ENCODE measurements at places on chromosomes 3 and 15.
A peak's percentile ranks its signal among the peaks of the same experiment; 100 is the strongest.

- peak; percentile 51 for DNase-seq
Observed at GRCh38 chr3:187976365-187976900, 177.5 kb upstream of the LPP start.

- DNase-seq, result no peak
Observed at GRCh38 chr3:2978977-2979732, 131.0 kb downstream of the IL5RA start.

- peak; percentile 43 for DNase-seq
Observed at GRCh38 chr3:99172736-99173657, 271.5 kb upstream of the DCBLD2 start.

- peak; percentile 33 for DNase-seq
Observed at GRCh38 chr15:78979456-78980320, 34.8 kb upstream of the CTSH start.

DNA sequence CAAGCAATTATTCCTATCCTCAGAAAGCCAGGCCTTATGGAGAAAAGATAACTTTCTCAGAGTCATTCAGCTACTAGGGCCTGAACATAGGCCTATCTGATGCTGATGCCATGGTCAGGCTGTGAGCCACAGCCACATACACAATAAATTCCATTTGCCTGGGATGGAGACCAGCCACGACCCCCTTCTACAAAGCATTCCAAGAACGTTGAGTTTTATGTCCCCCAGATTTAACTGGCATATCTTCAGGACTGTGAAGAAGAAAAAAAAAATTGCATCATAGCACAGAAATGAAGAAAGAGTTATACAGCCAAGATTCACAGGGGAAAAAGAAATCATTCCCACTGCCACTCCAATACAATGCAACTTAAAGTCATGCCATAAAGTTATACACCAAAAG, 100.0 kb downstream of the THBS1 start:
- DNase-seq, result no peak

- no peak for DNase-seq
Observed at GRCh38 chr3:115708540-115708939, 85.2 kb downstream of the GAP43 start.

GRCh38 chr3:130433306-130433705, 83.7 kb upstream of the COL6A6 start:
- no peak for DNase-seq

GRCh38 chr3:133835961-133836360, 30.3 kb downstream of the SRPRB start:
- DNase-seq, result no peak

- DNase-seq, result no peak
Observed at GRCh38 chr15:51969728-51970127, 1.9 kb downstream of the LEO1 start.

GRCh38 chr15:81293728-81294515, 30.0 kb downstream of the STARD5 start:
- peak; percentile 83 for DNase-seq

DNA sequence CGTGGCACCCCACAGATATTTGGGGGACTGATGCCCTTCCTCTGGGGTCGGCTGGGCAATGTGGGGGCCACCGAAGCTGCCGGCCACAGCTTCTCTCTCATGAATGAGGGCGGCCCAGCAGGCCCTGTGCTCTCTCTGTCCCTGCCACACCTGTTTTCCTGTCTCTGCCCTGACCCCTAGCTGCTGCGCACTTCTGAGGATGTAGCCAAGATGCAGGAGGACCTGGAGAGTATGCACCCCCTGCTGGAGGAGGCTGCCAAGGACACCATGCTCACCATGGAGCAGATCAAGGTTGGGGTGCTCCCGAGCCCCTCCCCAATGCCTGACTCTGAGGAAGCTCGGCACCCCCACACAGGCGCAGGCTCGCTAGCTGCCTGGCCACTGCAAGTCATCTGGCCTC, 59.7 kb downstream of the SEMA3G start:
- peak; percentile 35 for DNase-seq

GRCh38 chr15:28901587-28901980, 15.8 kb downstream of the APBA2 start:
- no peak for DNase-seq

DNA sequence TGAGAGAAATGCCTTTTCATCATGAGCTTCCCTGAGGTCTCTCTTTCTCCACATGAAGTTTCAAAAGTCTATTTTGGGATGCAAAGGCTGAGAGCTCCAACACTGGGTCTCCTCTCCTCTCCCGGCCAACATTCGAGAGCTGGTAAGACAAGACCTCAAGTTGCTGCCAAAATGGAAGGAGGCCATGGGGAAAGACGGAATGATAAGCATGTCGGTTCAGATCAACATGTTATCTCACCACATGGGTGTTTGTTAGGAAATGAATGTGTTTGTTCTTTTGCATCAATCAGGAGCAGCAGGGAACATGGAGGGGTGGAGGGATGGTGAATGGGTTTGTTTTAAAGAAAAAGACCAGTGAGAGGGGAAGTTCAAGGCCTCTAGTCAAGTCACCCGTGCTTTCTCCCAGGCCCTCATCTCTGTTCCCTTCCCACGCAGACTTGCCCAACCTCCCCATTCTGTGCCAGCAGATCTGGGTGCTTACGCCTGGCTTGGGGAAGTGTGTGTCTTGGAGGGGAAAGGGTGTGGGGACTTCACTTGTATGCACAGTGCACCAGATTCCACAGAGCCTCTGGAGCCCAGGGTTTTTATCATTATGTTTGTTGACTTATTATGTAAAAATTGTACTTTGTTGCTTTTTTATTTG, 23.5 kb upstream of the ATP10A start:
- DNase-seq, result no peak

DNA sequence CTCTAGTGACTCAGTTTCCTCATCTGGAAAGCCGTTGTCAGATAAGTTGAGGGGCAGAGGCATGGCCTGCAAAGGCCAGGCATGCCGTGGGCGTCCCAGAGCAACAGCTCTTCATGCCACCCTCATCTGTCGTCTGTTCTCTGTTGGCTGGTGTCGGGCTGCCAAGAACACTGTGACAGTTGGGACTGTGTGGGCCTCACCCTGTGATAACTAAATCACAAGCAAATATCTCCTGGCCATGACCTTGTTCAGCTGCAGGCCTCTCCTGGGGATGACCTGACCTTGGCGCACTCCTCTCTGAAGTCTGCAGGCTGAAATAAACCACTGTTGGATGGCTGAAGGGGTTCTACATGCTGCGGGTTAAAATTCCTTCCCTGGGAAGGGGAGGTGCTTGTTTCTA, 145.9 kb downstream of the SHQ1 start:
- no peak for DNase-seq

DNA sequence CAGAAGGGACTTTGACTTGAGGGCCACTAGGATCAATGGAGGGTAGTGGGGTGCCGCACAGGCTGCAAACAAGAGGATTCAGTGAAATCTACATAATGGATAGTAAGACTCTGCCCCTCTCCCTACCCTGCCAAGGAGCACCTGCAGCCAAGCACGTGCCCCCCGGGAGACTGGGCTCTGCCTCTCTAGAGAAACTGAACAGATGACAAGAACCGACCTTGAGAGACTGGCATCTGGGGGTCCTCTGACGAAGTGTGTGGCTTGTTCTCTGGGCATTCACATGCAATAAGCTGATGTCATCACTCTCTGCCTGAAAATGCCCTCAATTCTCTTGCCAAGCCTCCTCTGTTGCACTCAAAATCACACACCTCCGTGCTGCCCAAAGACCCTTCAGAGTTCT, 132.3 kb downstream of the FAM43A start:
- no peak for DNase-seq

DNA sequence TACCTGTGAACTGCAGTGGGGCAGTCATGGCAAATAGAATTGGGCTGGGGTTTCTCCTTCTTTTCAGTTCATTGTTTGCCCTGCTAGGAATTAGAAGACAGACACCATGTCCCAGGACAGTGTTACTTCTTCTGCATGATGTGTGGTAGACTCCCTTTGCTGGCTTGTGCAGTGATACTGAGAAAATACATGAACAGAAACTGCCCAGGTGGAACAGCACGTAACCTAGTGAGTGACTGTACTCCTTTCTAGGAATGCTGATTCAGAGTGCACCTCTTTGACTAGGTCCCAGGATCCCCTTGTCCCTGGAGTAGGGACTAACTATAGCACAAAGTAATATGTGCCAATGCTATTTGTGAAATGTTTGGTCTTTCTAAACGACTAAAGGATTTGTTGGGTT, 10.7 kb upstream of the SLC22A13 start:
- DNase-seq, result no peak

- no peak for DNase-seq
Observed at GRCh38 chr3:139465636-139466035, 10.7 kb downstream of the RBP2 start.

DNA sequence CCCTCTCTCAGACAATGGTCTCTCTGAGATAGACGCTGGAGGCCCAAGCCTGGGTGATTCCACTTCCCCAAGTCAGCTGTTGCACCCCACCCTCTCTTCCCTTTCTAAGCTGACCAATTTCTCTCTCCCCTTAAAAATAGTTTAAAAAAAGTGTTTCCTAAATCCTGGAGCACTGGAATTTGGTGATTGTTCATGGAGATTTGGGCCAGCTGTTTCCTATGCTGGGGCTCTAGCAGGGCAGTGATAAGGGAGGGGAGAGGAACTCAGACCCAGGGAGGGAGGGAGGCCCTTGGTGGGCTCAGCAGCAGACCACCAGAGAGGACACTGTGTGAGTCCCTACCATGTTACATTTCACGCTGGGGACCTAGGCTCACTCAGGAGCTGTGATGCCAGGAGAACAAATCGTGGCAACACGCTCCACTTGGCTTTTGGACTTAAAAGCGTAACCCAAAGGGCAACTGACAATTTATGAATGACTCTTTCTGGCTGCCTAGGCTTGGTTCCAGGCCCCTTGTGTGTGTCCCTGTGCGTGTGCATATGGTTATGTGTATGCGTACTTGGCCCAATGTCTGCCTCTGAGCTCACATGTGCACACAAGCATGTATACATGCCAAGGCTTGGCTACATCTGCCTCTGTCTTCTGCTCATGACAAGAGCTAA, 59.8 kb upstream of the INSYN1 start:
- DNase-seq, result no peak

DNA sequence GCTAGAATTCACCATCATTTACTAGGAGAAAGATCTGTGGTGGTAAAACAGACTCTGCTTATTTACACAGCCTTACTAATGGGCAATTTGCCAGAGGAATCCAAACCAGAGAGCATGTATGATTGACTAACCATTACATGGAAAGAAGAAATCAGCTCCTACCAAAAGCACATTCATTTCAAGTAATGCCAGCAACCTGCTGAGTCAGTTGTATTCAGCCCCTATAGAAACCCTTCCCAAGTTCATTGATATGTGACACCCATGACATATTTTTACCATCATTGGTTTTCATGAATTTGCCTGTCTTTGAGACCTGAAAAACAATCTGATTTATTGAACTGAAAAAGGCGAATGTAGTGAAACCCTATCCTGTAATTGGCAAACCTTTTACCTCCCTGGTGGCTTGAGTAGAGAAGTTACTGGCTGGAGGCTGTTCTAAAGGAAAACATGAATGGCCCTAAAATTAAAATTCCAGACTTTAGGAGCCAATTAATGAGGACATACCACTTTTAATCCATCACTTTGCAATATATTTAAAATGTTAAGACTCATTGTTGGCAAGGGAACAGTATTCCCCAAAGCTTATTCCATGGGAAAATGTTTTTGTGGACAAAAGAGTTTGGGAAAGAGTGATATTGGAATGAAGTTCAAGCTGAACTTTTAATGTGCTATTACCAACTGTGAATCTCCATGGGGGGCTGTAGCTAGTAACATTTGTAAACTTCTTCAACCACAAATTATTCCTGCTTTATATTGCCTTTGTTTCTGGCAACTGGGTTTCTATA, 542.9 kb downstream of the FHIT start:
- DNase-seq, result no peak

- DNase-seq, result no peak
Observed at GRCh38 chr15:49830391-49830790, 209.5 kb downstream of the DTWD1 start.

GRCh38 chr3:34859746-34860145, 779.6 kb upstream of the ARPP21 start:
- no peak for DNase-seq

- DNase-seq, result no peak
Observed at GRCh38 chr3:14471016-14471415, 68.6 kb downstream of the SLC6A6 start.

DNA sequence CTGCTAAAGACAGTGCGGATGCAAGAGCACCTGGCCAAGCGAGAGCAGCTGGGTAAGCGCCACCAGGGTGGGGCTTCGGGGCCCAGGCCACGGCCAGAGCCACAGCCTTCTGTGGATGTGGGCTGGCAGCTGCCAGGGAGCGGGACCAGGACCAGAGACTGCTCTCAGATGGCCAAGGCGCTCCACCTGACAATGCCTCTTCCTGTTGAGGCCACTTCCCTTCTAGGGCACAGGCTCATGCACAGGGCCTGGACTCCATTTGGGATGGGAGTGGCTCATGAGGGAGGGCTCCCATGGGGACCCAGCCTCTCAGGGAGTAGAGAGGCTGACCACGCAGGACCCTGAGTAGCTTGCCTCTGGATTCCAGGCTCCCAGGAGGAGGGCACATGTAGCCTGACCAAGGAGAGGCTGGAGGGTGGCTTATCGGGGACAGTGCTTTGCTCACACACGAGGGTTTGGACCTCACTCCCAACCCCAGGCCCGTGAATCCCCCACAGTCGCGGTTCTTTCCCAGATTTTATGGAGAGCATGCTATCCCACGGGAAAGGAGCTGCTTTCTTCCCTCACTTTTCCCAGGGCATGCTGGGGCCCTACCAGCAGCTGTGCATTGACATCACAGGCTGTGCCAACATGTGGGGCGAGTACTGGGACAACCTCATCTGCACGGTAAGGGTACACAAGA, 25.1 kb downstream of the ACAA1 start:
- DNase-seq, result no peak
